Mammary epithelial cell (primary cell): ENCODE measurements at places on chromosomes 2 and 18. TPM values are rescaled to one million over a fixed set of nuclear protein-coding genes. Genes with fewer than 3 reads are reported as not detected.

GKN1 gene
- not detected for total RNA-seq

B3GNT7 gene
- total RNA-seq: 7.3 TPM

CREG2 gene
- total RNA-seq: under 0.01 TPM

ENOSF1 gene
- 78.7 and 103 TPM in 2 replicates for total RNA-seq

DYSF gene
- total RNA-seq: 18.3 and 28.9 TPM in 2 replicates

C1GALT1C1L gene
- 0.37 and 0.61 TPM in 2 replicates for total RNA-seq

TXNDC2 gene
- total RNA-seq: not detected in 2 replicates

RNF125 gene
- 2.3 TPM for total RNA-seq

GCG gene
- not detected for total RNA-seq

PIEZO2 gene
- 1.3 TPM for total RNA-seq

ARL4C gene
- total RNA-seq: 92.8 and 98.9 TPM in 2 replicates

ABCB6 gene
- 9.6 and 9.7 TPM in 2 replicates for total RNA-seq

KCNG2 gene
- 0.17 TPM for total RNA-seq

ICA1L gene
- total RNA-seq: 10.5 TPM

CSRNP3 gene
- 0.56 and 0.59 TPM in 2 replicates for total RNA-seq

MPP4 gene
- 0.50 TPM for total RNA-seq

LTBP1 gene
- total RNA-seq: 80.2 TPM

SCTR gene
- total RNA-seq: not detected in 2 replicates

UGT1A8 gene
- under 0.01 TPM for total RNA-seq

VIL1 gene
- not detected in 2 replicates for total RNA-seq

RESP18 gene
- not detected for total RNA-seq

ASPRV1 gene
- 0.19 TPM in 1 of 2 replicates, not detected in the other for total RNA-seq

MTA3 gene
- total RNA-seq: 35.7 and 40.4 TPM in 2 replicates

TPO gene
- total RNA-seq: not detected

MRPL19 gene
- total RNA-seq: 59.4 and 61.0 TPM in 2 replicates

KIAA2012 gene
- under 0.01 TPM for total RNA-seq

PROKR1 gene
- not detected for total RNA-seq

OTOF gene
- not detected for total RNA-seq

ALK gene
- not detected for total RNA-seq

NAT8 gene
- total RNA-seq: not detected

GULP1 gene
- 49.7 TPM for total RNA-seq

ID2 gene
- 3.8 and 4.4 TPM in 2 replicates for total RNA-seq

HRH4 gene
- total RNA-seq: under 0.01 TPM

BOLL gene
- not detected for total RNA-seq

NEURL3 gene
- total RNA-seq: not detected in 2 replicates

PRADC1 gene
- 9.4 and 14.0 TPM in 2 replicates for total RNA-seq

POTEC gene
- not detected for total RNA-seq

VWC2L gene
- not detected for total RNA-seq

NOSTRIN gene
- not detected for total RNA-seq

SFTPB gene
- total RNA-seq: not detected

ERCC3 gene
- 34.7 TPM for total RNA-seq

STARD7 gene
- total RNA-seq: 77.9 and 96.7 TPM in 2 replicates

FHOD3 gene
- total RNA-seq: 51.5 TPM

ALPG gene
- not detected in 2 replicates for total RNA-seq
